ENCODE measurements at places on chromosomes 5 and 9. TPM values are rescaled to one million over a fixed set of nuclear protein-coding genes. Genes with fewer than 3 reads are reported as not detected.

Gene SMIM23
- total RNA-seq: not detected

GRCh38 chr5:1105350-1106265 is 6.3 kb downstream of the SLC12A7 start:
- peak; percentile 87 for DNase-seq

DNA sequence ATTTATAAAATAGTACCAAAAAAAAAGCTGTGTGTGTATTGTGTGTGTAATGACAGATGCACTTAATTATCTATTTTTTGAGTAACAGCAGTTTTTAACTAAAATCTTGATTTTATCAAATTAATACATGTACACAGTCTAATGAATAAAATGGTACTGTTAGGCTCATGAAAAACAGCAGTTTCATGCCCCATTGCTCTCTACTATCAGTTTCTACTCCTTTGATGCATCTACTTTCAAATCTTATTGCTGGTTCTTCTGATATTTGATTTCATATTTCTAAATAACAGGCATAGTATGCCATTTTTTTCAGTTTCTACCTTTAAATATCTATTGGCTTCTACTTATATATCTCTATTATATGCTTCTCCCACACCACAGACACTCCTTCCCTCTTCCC is 117.4 kb downstream of the CCDC171 start:
- DNase-seq: no peak

Gene TOR1A
- total RNA-seq: 58.4 TPM

Data from activated CD8-positive, alpha-beta T cell treated with anti-CD3 and anti-CD28 coated beads, Interleukin-2, amount 10 ng/mL, durations not matched to agents 7 days and 5 days (primary cell).